ENCODE measurements at places on chromosomes 16 and 17.

DNA sequence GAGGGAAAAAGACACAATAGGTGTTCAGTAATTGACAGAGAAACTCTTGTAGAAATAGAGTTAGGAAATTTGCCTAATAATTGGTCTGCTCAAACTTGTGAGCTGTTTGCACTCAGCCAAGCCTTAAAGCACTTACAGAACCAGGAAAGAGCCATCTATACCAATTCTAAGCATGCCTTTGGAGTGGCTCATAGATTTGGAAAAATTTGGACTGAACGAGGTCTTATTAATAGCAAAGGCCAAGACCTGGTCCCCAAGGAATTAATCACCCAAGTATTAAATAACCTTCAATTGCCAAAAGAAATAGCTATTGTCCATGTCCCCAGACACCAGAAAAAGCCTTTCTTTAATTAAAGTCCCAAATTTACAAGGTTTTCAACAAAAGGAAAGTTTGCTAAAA, 90.3 kb downstream of the EMP2 start:
- no peak for DNase-seq

- DNase-seq = no peak
Observed at GRCh38 chr17:57914273-57915142, 40.7 kb downstream of the CUEDC1 start.

GRCh38 chr17:27554152-27554551, 76.8 kb upstream of the LGALS9 start:
- no peak for DNase-seq

DNA sequence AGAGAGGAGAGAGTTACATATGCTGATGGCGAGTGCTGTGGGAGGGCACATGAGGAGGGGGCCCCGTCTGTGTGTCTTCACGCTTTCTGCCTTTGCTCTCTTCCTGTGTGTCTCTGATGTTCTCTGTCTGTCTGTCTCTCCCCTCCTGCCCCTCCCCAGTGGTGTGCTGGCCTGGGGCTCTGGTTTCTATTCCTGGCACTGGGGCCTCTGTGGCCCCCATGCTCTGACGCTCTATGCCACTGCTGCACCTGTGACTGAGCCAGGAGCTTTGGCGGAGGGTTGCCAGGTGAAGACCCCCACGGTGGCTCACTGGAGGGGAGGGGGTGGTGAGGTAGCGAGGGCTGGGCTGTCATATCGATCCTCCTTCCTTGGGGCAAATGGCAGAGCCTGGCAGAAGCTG, 24.6 kb upstream of the BRD7 start:
- no peak for DNase-seq

DNA sequence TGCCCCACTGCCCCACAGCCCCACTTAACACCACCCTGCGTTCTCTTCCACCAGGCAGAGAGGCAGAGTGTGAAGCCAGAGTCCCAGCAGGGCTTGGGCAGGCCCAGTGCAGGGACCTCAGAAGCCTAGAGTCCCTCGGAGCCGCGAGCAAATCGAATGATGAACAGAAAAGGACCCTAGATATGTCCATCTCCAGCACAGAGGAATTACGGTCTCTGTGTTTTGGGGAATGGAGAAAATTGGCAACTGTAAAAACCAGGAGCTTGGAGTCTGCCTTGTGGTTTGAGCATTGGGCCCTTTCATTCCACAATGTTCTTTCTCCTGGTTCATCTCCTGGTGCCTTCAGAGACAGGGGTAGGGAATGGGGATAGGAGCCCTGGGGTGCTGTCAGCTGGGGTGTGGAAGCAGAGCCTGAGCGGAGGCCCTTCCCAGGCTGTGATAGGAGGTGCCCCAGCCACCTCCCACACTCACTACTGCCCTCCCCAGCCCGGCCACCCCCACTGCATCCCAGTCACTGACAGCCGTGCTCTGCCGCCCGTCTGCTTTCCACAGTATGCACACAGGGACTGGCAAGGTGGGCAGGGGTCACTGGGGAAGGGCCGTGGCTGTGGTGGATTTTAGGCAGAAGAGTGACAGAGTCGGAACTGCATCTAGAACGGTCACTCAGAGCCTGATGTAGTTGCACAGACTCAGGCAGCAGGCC, 26.7 kb downstream of the TBX4 start:
- DNase-seq = no peak

GRCh38 chr17:63946440-63947363, 14.6 kb upstream of the CD79B start:
- DNase-seq = peak; percentile 37

DNA sequence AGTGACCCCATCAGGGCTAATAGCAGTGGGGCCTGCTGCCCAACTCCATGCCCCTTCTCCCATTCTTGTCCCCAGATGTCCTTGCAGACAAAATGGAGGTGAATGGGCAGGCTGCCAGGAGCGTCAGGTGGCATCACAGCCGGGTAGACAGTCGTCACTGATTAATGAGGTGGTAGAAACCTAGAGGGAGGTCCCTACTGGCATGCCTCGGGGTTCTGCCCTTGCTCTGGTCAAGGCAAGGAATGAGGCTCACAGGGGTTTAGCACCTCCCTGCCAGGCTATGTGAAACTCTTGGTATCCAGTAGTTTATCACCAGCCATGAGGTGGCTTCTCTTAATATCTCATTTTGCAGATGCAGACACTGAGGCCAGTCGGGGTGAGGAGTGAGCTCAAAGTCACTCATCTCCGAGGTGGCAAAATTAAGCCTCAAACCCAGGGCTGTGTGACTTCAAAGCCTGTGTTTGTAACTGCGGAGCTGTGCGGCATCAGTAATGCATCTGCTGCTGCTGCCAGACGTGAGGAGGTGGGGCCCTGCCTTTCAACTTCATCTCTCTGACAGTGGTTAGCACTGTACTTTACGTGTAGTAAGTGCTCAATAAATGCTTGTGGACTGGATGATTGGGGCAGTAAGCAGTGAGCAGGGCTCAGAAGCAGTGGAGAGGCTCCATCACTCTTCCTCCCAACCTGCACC, 21.3 kb downstream of the RAI1 start:
- no peak for DNase-seq

DNA sequence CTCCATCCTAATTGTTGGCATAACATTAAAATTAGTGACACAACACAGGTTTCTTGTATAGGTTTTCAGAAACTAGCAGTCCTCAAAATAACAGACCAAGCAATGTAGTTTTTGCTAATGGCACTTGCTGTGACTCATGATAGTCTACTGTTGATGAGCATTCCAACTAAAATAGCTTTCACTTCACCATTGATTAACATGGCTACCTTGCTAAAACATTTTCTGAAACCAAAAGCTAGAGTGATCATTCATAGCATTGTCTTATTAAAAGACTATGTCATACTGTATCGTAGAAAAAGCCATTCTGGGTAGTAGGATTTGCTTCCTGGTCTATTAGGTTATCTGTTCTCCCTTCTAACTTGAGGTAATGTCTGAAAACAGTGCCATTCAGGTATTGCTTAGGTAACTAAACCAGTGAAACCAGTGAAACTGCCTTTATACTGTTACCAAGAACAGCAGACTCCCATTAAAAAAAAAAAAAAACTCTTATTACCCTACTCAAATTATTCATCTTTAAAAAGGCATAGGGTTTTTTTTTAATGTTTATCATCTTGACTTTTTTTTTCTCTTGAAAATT, 2.5 kb upstream of the CLTC start:
- no peak for DNase-seq

- no peak for DNase-seq
Observed at GRCh38 chr17:78107457-78107856, 21.1 kb downstream of the TMC6 start.

- DNase-seq = peak; percentile 69
Observed at GRCh38 chr17:76032073-76032779, 5.1 kb upstream of the EVPL start.

- DNase-seq = peak; percentile 80
Observed at GRCh38 chr17:72588961-72589360, 468.1 kb downstream of the SOX9 start.

GRCh38 chr16:2257726-2258125, 6.3 kb upstream of the ECI1 start:
- DNase-seq = no peak

GRCh38 chr16:69195369-69196029, 8.5 kb downstream of the SNTB2 start:
- DNase-seq = no peak

- no peak for DNase-seq
Observed at GRCh38 chr17:34920676-34921075, 40.6 kb downstream of the CCT6B start.
